ENCODE measurements at places on chromosomes 1 and 21.
A peak's percentile ranks its signal among the peaks of the same experiment; 100 is the strongest.

GRCh38 chr1:236945002-236945401, 59.2 kb downstream of the MT1HL1 start:
- H3K27me3 ChIP-seq, result no peaks in the 10 kb centered on the region
- no peak overlapping the region for H3K4me3 ChIP-seq
- DNase-seq, result no peak
- no peaks in the 10 kb centered on the region for H3K4me1 ChIP-seq
- no peaks in the 10 kb centered on the region for H3K36me3 ChIP-seq

DNA sequence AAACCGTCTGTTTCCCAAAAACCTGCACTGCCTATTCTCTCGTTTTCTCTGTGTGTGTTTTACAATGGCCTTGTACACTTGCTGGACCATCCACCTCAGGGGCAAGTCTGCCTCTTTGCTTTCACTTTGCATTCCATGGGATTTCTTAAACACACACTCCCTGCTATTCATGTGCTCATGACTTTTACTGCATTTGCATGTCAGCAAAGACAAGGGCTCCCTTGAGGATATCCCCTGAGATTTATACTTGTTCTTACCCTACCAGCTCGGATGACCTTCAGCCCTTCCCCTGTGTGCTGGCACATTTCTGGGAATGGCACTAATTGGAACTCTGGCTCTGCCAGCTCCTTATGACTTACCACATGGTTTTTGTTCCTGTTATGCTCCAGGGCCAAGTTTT, 386.9 kb downstream of the AMY1C start:
- DNase-seq, result no peak
- H3K36me3 ChIP-seq, result no peaks in the 10 kb centered on the region
- H3K27ac ChIP-seq, result no peak overlapping the region
- no peaks in the 10 kb centered on the region for H3K27me3 ChIP-seq
- H3K4me3 ChIP-seq, result no peak overlapping the region

GRCh38 chr21:28159396-28159795, 833.3 kb downstream of the LTN1 start:
- H3K36me3 ChIP-seq, result no peaks in the 10 kb centered on the region
- no peaks in the 10 kb centered on the region for H3K4me1 ChIP-seq
- no peaks in the 10 kb centered on the region for H3K27me3 ChIP-seq
- no peak for DNase-seq
- H3K4me3 ChIP-seq, result no peak overlapping the region

- no peaks in the 10 kb centered on the region for H3K36me3 ChIP-seq
- H3K4me3 ChIP-seq, result no peak overlapping the region
- no peaks in the 10 kb centered on the region for H3K27me3 ChIP-seq
- DNase-seq, result no peak
Observed at GRCh38 chr1:67945733-67946374, 104.6 kb downstream of the DIRAS3 start.

GRCh38 chr21:19590044-19590443, 1186.5 kb upstream of the TMPRSS15 start:
- H3K4me3 ChIP-seq, result no peak overlapping the region
- no peak overlapping the region for H3K27ac ChIP-seq
- no peaks in the 10 kb centered on the region for H3K36me3 ChIP-seq
- no peak for DNase-seq
- no peaks in the 10 kb centered on the region for H3K4me1 ChIP-seq
- no peaks in the 10 kb centered on the region for H3K27me3 ChIP-seq

DNA sequence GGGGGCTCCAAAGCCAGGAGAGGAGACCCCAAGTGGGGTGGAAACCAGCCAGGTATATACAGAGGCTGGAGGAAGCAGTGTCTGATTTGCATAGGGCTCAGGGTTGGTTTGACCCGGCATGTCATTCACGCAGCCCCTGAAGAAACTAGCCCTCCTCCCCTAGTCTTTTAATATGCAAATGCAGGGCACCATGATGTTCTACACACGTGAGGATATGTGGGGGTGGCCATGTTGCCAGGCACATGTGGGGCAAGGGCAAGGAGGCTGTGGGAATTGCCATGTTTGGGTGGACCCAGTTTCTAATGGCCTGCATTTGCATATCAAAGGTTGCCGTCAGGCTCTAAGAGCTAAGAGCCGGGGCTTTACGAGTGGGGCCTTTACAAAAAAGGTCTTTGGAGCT, 12.0 kb upstream of the RHOU start:
- H3K4me3 ChIP-seq, result no peak overlapping the region
- no peaks in the 10 kb centered on the region for H3K4me1 ChIP-seq
- no peak for DNase-seq
- no peaks in the 10 kb centered on the region for H3K27me3 ChIP-seq

- H3K27me3 ChIP-seq, result no peaks in the 10 kb centered on the region
- peaks cover 5% of the 10 kb centered on the region for H3K4me1 ChIP-seq
- no peak overlapping the region for H3K4me3 ChIP-seq
- DNase-seq, result no peak
Observed at GRCh38 chr1:2825487-2826189, 24.1 kb upstream of the TTC34 start.

DNA sequence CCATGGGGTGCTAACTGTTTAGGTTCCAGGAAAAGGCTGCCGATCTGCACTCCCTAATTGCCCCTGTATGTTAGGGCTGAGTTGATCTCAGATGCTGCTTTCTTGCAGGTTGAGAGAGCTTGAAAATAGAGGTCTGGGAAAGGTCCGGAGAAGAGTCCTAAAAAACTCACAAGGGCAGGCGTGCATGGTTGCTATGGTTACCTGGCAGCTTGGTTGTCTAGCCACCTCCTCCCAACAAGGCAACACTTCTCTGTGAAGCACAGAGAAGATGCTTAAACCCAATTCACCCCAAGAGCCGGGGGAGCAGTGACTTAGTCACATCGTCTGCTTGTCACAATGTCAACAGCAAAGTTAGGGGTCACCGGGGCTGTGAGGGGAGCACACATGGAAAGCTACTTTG, 31.0 kb upstream of the LRRC52 start:
- no peak overlapping the region for H3K4me3 ChIP-seq
- H3K27ac ChIP-seq, result no peak overlapping the region
- no peak for DNase-seq
- no peaks in the 10 kb centered on the region for H3K27me3 ChIP-seq
- no peaks in the 10 kb centered on the region for H3K4me1 ChIP-seq

DNA sequence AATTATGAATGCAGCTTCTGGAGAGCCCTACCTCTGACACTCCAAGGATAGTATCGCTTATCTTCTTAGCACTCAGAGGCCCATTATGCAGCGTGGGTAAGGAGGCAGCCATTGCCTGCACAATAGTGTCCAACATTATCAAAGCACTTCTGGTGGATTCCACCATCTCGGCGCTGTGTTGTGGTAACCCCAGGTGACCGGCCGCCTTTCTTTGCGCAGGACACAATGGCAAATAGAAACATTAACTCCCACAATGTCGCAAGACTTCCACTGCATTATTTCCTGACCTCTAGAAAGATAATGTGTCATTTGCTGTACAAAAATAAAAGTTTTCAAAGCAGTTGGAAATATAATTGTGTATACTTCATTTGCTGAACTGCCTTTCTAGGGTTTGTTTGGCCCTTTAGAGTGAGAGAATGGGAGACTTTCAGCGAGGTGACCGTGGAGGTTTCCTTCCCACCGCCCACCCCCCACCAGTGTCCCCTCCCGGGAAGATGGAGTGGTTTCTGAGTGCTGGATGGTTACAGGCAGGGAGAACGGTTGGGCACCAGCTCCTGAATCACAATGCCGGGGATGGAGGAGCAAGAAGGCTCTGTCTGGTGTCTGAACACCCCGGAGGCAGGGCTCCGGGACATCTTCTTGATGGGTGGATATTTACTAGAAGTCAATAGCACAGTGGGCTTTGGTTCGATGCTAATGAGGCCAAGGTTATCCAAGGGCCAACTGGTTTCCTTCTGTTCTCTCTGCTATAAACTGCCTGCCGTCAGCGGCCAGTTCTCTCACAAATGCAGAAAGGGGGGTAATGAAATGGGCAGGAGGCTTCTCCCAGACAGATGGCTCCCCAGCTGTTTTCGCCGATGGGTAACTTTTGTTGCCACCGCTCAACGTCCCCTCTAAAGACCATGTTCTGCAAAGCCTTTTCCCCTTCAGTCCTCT, 215.4 kb upstream of the PROX1 start:
- no peak overlapping the region for H3K27ac ChIP-seq
- DNase-seq, result no peak
- no peaks in the 10 kb centered on the region for H3K4me1 ChIP-seq
- H3K4me3 ChIP-seq, result no peak overlapping the region
- H3K36me3 ChIP-seq, result no peaks in the 10 kb centered on the region
- H3K27me3 ChIP-seq, result no peaks in the 10 kb centered on the region

DNA sequence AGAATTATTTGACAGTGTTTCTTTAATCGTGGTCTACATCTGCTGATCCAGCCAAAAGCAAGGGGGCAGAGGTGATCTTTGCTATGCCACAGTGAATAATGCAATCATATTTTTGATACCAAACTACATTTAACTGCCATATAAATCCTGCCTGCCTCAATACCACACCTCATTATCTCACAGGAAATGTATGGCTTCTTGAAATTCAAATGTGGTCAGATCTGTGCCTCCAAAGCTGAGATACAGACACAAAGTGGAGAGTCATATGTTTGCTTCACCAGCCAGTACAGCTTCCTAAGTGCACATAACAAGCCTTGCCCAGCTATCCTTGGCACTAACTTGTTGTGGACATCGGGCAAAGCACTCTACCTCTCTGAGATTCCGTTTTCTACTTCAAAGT, 250.0 kb upstream of the NFIA start:
- no peak overlapping the region for H3K4me3 ChIP-seq
- no peaks in the 10 kb centered on the region for H3K4me1 ChIP-seq
- DNase-seq, result no peak
- no peaks in the 10 kb centered on the region for H3K27me3 ChIP-seq
- no peaks in the 10 kb centered on the region for H3K36me3 ChIP-seq
- no peak overlapping the region for H3K27ac ChIP-seq

DNA sequence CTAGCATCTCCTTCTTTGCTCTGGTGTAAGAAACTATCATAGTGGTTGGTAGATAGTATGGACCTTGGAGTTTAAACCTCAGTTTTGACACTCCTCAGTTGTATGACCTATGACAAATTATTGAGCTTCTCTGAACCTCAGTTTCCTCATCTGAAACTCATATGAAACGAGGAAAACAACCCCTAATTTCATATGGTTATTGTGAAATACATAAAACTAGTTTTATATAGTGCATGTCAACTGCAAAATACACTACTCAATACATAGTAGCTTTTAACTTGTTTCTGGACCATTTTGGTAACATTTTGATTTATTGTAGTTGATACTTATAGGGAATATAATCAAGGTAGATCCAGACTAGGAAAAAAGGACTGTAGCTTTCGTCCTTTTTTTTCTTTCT, 32.9 kb downstream of the CLIC4 start:
- H3K27ac ChIP-seq, result peak overlapping the region; percentile 73
- H3K27me3 ChIP-seq, result no peaks in the 10 kb centered on the region
- H3K4me1 ChIP-seq, result peaks cover 6% of the 10 kb centered on the region
- H3K4me3 ChIP-seq, result no peak overlapping the region
- no peaks in the 10 kb centered on the region for H3K36me3 ChIP-seq
- DNase-seq, result no peak

DNA sequence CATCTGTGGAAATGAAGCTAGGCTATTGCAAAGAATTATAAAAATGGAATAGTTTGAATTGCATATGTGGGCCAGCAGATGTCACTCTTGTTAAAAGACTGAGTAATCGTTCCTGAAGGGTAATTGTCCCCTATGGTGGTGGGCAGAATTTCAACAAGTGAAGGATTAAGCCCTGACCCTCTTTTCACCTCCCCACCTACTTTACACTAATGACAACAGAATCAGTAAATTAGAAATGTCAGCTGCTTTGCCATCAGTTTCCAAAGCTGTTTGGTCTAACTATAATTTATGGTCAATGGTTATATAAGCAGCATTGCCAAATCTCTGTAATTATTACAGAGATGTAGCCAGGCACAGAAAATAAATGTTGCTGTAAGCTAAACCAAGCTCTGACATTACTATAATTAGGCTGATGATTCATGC, 898.6 kb downstream of the AMY1C start:
- no peak for DNase-seq

- peaks cover 8% of the 10 kb centered on the region for H3K4me1 ChIP-seq
- H3K36me3 ChIP-seq, result no peaks in the 10 kb centered on the region
- no peak overlapping the region for H3K4me3 ChIP-seq
Observed at GRCh38 chr1:205670611-205671430, 9.5 kb downstream of the SLC45A3 start.

DNA sequence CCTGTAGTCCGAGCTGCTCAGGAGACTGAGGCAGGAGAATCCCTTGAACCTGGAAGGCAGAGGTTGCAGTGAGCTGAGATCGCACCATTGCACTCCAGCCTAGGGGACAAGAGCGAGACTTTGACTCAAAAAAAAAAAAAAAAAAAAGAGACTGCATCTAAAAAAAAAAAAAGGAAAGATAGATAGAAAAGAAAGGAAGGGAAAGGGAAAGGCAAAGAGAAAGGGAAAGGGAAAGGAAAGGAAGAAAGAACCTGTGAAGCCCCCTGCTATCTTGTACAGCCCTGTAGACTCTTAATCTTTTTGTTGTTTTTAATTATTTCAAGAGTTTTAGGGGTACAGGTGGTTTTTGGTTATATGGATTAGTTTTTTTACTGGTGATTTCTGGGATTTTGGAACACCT, 46.0 kb upstream of the MUTYH start:
- no peaks in the 10 kb centered on the region for H3K4me1 ChIP-seq
- H3K4me3 ChIP-seq, result no peak overlapping the region
- peaks cover 3% of the 10 kb centered on the region for H3K36me3 ChIP-seq
- H3K27ac ChIP-seq, result no peak overlapping the region

GRCh38 chr1:8473891-8474300, 156.0 kb downstream of the SLC45A1 start:
- no peak overlapping the region for H3K4me3 ChIP-seq
- H3K27ac ChIP-seq, result no peak overlapping the region
- H3K27me3 ChIP-seq, result no peaks in the 10 kb centered on the region

- H3K27ac ChIP-seq, result no peak overlapping the region
- H3K27me3 ChIP-seq, result no peaks in the 10 kb centered on the region
- H3K4me1 ChIP-seq, result no peaks in the 10 kb centered on the region
Observed at GRCh38 chr1:17955302-17956285, 152.0 kb upstream of the IGSF21 start.

- no peak overlapping the region for H3K4me3 ChIP-seq
- no peak overlapping the region for H3K27ac ChIP-seq
- no peaks in the 10 kb centered on the region for H3K27me3 ChIP-seq
- DNase-seq, result peak; percentile 63
Observed at GRCh38 chr21:41630249-41630648, 122.3 kb upstream of the TMPRSS2 start.

DNA sequence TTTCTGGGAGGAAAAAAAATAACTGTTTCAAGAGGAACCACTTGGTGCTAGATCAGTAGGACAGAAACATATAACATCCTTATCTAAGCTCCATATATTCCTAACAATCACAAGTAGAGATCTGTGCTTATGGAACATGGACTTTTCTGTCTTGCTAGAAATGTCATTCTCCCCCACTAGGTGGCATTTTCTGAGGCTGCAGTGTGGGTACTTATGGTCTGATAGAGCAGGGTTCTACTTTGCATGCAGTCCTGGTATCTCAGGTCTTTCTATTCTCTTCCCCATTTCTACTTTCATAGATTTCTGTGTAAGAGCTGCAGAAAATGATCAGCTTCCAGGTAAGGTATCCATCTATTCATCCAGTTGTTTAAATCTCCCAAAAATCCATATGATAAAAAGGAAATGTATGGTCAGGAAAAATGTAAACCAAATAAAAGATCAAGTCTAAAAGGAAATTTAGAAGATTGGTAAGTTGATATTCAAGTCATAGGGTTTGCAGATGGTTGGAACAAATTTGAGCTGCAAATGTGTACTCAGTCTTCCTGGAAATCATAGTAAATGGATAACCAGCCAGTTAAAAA, 1.5 kb downstream of the ZNF684 start:
- H3K36me3 ChIP-seq, result no peaks in the 10 kb centered on the region
- H3K27ac ChIP-seq, result no peak overlapping the region
- no peak for DNase-seq
- no peak overlapping the region for H3K4me3 ChIP-seq

- peak; percentile 52 for DNase-seq
- no peaks in the 10 kb centered on the region for H3K36me3 ChIP-seq
- H3K4me3 ChIP-seq, result peak within 1 kb of the TSS; percentile 92
- peak within 1 kb of the TSS; percentile 94 for H3K27ac ChIP-seq
- H3K4me1 ChIP-seq, result peaks cover 12% of the 10 kb centered on the region
- no peaks in the 10 kb centered on the region for H3K27me3 ChIP-seq
Observed at GRCh38 chr1:56578963-56579875, at the start of gene PLPP3. Gene PLPP3, minus strand, starts transcription at chr1:56579563. Its CDS starts 547 bp downstream, at chr1:56579016.
